Ascending aorta (tissue), 2 donors: ENCODE measurements at places on chromosomes 7 and 10.

- no peak for DNase-seq
Measured at GRCh38 chr7:25574828-25575227, 346.5 kb upstream of the NPVF start.

DNA sequence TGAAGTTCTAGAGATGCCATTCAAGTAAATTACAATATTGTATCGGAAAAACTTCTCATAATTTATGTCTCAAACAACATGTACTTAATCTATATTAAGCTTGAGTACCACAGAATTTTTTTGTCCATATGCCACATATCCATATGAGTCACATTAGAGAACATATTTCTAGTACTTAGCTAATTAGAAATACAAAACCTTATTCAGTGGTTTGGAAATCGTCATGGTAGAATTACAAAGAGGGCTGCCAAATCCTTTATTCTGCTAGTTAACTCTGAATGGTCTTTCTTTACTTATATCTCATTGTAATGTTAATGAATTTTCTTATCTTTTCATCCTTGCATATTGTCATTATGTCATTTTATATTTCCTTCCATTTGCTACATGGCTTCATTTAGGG, 9.0 kb upstream of the VIM start:
- DNase-seq: no peak

- DNase-seq: no peak
Measured at GRCh38 chr10:29256586-29256985, 32.3 kb upstream of the LYZL1 start.

DNA sequence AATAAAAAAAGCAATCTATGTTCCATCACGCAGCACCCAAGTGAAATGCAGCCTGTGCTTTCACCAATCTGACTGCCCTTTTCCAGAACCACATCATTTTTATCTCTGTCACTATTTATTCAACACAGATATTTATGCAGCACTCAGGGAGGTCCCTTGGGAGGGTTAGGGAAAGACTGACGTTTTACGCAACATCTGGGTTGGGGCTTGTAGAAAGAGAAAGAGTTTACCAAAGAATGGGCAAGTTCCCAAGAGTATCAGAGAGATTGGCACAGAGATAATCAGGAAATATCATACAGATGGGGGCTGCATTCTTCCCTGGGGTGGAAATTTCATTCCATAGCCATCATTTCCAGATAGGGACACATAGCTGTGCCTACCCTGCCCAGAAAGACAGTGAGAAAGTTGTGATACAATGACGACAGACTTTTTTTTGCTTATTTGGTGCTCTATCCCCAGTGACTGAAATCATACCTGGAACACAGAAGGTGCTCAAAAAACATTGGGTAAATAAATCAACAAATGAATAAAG, 474.2 kb downstream of the CALN1 start:
- DNase-seq: no peak

GRCh38 chr10:128530301-128530700, 404.1 kb upstream of the MKI67 start:
- DNase-seq: no peak
